ENCODE measurements at places on chromosomes 12 and 14. TPM values are rescaled to one million over a fixed set of nuclear protein-coding genes. Genes with fewer than 3 reads are reported as not detected.

The CFAP73 gene
- not detected for total RNA-seq

The MED6 gene
- total RNA-seq: 61.7 TPM

- no peak for DNase-seq
These were observed 504.6 kb downstream of the NRXN3 start for GRCh38 chr14:78674820-78675219.

The SRGAP1 gene
- 10.8 TPM for total RNA-seq

The PZP gene
- 0.08 TPM for total RNA-seq

- no peak for DNase-seq
These were observed 5.4 kb downstream of the VWF start for GRCh38 chr12:6118891-6119568.

- DNase-seq: no peak
These were observed 119.8 kb downstream of the DPF3 start for GRCh38 chr14:72774141-72774540.

- DNase-seq: no peak
These were observed 787.4 kb downstream of the AACS start for GRCh38 chr12:125852679-125853078.

The KCNA1 gene
- total RNA-seq: 0.36 TPM

GRCh38 chr14:64725261-64725815, 21.1 kb downstream of the PLEKHG3 start:
- DNase-seq: no peak

DNA sequence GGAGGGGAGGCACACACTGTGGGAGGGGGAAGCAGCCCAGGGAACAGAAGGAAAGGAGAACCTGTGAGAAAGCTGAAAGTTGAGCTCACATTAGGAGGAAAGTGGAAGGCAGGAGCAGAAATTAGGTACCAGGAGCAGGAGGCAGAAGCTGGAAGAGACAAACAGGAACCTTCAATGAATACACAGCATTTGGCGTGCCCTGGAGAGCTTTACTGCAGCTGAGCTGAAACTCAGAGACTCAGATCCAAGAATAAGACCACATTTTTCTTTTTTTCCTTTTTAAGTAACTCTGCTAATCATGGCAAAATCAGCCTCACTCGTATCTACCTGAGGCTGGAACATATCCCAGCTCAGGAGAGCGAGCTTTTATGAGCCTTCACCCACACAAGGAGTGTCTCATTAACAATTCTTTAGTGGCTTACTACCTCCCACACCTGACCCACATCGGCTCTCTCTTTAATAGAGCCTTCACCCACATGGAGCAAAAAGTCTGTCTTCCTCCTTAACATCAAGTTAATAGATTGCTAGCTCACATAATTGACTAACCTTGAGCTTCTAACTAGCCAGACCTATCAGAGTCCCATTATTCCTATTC, 18.2 kb upstream of the CERS5 start:
- no peak for DNase-seq

GRCh38 chr14:89443042-89443629, 26.1 kb upstream of the FOXN3 start:
- DNase-seq: no peak

The EXOC3L4 gene
- 12.4 TPM for total RNA-seq

- peak; percentile 43 for DNase-seq
These were observed 9.2 kb downstream of the PHB2 start for GRCh38 chr12:6961278-6961694.

GRCh38 chr14:55780156-55780946, 200.3 kb downstream of the KTN1 start:
- peak; percentile 74 for DNase-seq

DNA sequence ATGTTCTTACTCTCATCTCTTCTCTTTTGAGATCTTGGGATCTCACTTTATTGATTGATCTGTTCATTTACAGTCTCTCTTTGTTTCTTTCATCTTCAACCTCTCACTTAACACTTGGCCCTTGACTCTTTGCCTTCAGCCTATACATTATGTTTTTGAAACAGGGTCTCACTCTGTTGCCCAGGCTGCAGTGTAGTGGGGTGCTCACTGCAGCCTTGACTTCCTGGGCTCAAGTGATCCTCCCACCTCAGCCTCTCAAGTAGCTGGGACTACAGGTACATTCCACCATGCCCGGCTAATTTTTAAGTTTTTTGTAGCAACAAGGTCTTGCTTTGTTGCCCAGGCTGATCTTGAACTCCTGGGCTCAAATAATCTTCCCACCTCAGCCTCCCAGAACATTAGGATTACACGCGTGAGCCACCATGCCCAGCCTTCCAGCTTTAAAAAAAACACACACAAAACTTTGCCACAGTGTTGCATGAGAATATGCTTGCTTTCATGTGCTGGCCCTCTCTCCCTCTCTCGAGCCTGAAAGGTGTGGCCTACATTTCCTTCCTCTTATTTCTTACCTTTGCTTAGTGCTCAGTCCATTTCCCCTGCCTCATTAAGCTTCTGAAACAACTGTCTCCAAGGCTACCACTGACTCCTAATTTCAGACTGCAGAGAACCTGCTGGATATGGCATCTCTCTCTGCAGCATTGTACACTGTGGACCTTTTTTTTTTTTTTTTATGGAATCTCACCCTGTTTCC, 9.9 kb downstream of the DIP2B start:
- DNase-seq: no peak

- no peak for DNase-seq
These were observed 1.5 kb downstream of the TMED8 start for GRCh38 chr14:77375164-77375950.

DNA sequence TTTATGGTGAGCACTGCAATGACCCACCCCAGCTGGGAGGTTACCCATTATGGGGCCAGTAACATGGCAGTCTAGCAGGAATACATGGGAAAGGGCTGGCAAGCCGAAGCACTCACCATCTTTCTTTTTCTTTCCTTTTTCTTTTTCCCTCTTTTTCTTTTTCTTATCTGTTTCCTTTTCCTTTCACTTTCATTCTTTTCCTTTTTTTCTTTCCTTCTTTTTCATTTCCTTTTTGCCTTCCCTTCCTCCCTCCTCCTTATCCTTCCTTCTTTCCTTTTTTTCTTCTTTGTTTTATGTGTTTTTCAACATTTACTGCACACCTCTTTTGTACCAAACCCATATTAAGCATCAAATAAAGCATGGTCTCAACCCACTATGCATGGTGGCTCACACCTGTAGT, 501.1 kb downstream of the MED13L start:
- DNase-seq: no peak

DNA sequence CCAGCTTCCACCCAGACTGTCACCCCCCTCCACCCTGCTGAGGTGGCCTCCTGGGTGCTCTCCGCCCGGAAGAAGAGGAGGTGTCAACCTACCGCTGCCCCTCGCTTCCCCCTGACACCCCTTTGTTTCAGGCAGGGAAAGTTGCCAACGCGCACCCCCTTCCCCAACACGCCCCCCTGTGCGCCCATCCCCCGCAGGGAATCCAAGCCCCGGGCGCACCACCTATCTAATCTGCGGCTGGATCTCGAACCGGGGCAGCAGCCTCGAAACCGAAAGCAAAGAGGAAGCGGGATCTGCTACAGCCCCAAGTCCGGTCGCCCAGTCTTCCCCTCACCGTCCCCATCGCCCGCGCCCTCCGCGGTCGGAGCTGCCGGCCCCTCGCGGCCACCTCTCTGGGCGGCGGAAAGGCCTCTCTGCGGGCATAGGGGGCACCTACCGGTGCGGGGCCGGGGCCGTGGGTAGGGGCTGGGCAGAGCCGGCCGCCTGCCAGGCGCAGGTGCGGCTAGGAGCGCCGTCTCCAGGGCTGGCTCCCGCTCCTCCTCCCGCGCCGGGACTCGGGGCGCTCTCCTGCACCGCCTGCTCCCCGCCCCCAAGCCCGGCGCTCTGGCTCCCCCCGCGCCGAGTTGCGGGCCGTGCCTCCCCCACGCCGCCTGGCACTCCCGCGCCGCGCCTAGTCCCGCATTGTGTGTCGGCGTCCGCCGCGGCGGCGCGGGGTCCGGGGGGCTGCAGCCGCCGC, 18.3 kb upstream of the PLEKHH1 start:
- DNase-seq: peak; percentile 66

GRCh38 chr14:101982621-101983020, 18.2 kb downstream of the DYNC1H1 start:
- DNase-seq: no peak

The FAM90A1 gene
- not detected for total RNA-seq

DNA sequence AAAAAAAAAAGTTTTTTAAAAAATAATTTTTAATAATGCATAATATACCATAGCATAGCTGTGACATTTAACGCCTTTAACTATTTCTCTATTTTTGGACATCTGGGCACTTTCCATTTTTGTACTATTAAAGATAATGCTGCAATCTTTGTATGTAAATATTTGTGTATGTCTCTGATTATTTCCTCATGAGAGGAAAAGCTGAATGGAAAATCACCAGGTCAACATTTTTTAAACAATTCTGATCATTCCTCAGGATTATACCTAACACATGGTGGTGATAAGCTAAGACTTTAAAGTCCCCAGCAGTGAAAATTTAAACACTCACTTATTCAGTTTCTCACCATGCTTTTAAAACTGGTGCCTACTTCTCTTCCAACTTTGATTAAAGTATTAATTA, 31.3 kb upstream of the NR1H4 start:
- no peak for DNase-seq

DNA sequence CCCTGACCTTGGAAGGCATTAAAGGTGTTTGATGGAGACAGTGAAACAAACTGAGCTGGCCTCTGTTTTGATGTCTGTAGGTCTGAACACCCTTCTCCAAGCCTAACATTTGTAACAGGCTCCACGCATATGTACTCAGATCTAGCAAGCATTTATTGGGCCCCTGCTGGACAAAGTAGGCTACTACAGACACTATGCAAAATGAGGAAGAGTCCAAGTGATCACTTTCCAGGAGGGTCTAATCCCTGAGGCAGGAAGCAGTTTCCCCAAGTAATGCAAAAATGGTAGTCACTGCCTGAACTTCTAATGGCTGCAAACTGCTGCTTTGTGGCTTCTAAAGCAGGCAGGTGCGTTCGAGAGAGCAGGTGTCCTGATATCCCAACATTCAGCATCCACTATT, 405.8 kb downstream of the MED13L start:
- peak; percentile 49 for DNase-seq

DNA sequence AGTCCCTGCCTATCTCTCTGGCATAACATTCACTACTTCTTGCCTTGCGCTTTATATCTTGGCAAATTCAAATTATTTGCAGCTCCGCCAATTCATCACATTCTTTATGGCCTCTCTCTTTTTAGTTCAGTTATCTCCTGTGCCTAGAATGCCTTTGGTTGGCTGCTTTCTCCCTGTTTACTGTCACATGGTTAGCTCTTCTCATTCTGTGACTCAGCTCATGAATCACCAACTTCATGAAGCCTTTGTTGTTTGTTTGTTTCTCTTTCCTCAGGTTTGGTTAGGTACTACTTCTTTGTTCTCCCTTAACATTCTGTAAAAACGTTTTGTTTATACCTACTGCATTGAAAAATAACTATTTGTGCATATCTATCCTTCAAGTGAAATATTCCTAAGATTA, 376.5 kb upstream of the GARIN6 start:
- DNase-seq: no peak

DNA sequence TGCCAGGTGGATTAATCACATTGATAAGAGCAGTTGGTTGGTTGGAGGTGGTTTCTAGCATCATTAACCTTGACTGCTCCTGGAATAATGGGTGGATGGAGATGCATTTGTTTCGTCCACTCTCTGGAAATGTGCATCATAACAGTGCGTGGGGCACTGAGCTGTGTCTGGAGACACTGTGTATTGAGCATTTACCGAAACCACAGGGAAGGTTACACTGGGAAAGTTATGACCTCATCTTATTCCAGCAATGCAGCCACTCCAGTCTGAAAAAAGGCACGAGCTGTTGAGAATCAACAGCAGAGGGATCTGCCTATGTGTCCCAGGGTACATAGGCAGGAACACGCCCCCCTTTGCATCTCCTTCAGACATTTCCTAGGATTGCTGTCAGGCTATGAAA, 27.2 kb downstream of the RNFT2 start:
- no peak for DNase-seq

The KCNK10 gene
- 1.5 TPM for total RNA-seq

GRCh38 chr14:101460521-101460920, 100.8 kb upstream of the DIO3 start:
- no peak for DNase-seq

The CIDEB gene
- 43.0 TPM for total RNA-seq

DNA sequence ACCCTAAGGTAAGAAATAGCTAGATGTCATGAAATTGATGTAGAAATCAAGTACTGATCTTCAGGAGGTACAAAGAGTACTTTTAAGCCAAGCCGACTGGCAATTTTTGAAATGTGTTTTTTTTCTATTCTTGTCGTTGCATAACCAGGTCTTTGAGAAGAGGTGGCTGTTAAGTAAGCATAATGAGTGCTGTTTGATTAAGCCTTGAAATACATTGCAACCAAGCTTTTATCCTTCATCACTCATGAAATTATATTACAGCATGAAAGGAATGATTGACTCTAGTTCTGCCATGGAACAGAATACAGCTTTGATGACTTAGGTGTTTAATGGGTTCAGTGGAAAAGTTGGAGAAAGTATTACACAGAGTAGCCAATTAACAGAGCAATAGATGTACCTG, 1720.2 kb upstream of the SEL1L start:
- DNase-seq: no peak

The C3AR1 gene
- total RNA-seq: 1.2 TPM

The TXNRD1 gene
- total RNA-seq: 113 TPM

DNA sequence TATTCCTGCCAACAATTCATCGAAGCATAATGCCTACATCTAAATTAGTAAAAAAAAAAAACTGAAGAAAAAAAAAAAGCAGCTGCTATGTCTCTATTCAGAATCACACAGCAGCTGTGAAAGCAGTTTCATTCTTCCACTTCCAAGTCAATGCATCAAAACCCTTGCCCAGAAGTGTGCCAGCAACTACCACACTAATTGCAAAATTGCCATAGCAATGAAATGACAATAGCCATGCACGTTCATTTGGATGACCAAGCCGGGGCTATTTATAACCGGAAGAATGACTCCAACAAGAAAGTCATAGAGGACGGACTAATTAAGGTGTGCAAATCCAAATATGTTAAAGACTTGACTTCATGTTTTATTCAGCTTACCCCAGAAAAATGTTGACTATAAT, 42.5 kb downstream of the SLC2A13 start:
- no peak for DNase-seq

DNA sequence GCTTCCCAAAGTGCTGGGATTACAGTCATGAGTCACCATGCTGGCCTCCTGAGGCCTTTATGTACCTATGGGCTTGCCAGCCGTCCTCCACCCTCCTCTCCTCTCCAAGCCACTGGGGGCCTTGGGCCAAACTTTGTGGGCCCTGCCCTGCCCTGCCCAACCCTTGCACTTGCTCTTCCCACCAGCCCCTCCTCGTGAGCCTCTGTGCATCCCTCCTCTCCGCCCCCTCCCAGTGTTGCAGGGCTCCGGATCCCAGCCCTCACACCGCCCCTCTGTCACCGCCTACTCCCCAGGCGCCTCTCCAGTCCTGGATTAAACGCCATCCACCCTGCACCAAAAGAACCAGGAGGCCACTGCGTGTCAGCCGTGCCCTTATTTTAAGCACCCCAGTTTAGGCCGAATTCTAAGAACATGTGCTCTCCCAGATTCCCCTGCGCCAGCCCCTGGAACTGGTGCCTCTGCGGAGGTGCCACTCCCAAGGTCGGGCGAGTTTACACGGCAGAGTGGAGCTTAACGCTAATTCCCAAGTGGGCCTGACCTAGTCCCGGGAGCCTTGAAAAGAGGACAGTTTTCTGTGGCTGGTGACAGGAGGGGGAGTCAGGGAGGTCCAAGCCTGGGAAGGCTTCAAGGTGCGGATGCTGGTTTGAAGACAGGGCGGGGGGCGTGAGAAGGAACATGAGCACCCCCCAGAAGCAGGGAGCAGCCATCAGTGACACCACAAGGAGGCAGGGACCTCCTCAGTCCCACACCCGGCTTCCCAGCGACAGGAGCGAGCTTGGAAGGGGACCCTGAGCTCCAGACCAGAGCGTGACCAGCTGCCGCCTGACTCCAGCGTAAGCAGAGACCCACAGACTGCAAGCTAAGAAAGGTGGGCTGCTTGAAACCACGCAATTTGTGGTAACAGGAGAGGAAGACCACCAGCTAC, 21.2 kb upstream of the CDCA4 start:
- no peak for DNase-seq

The CMA1 gene
- not detected for total RNA-seq
